NCI-H774 (cell line): ENCODE measurements at places on chromosomes 5 and 9.

GRCh38 chr9:89664896-89665329 lies 60.1 kb downstream of the GADD45G start:
- peak; percentile 84 for DNase-seq

DNA sequence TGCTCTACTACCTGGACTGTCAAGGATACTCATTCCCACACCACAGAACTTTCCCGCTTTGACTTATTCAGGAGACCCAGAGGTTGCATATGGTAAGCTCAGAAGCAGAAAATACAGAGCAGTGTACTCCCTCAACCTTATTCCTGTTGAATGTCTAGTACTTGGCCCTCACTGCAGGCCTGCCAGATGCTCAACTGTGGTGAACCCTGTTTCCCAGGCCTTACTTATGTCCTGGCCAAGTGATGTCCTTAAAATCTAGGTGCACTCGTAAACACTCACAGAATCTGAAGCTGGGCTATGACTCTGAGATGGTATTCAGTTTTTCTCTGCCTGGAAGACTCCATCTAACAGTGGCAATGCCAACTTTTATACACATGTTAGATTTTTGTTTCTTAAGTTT lies 21.0 kb downstream of the DIAPH1 start:
- no peak for DNase-seq

DNA sequence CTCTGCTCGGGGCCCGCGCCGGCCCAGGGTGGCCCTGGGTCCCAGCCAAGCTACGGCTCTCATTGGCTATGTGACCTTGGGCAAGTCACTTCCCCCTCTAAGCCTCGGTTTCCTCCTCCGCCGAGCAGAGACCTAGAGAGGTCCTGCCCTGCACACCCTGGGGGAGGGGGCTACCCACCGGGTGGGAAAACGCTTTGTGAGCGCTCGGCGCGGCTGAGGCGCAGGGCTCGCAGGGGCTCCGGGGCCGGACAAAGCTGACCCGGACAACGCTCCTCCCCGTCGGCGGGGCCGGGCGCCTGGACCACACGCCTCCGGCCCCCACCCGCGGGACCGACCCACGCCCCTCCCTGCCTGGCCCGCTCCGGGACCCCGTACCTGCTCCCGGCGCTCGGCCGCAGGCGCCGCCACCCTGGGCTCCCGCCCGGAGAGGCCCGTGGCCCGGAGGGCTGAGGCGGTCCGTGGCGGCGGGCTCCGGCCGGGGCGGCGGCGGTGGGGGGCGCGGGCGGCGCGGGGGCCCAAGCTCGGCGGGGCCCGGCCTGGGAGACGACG lies 85.7 kb upstream of the MELK start:
- no peak for DNase-seq

GRCh38 chr5:14781106-14781505 lies 90.5 kb downstream of the ANKH start:
- DNase-seq = no peak

GRCh38 chr5:14110196-14110595 lies 32.9 kb upstream of the TRIO start:
- DNase-seq = no peak

GRCh38 chr5:133113331-133114061 lies 61.7 kb downstream of the HSPA4 start:
- no peak for DNase-seq

- DNase-seq = no peak
Observed at GRCh38 chr9:20848490-20848889, 164.4 kb downstream of the FOCAD start.

GRCh38 chr9:2134391-2134790 lies 119.2 kb downstream of the SMARCA2 start:
- no peak for DNase-seq

DNA sequence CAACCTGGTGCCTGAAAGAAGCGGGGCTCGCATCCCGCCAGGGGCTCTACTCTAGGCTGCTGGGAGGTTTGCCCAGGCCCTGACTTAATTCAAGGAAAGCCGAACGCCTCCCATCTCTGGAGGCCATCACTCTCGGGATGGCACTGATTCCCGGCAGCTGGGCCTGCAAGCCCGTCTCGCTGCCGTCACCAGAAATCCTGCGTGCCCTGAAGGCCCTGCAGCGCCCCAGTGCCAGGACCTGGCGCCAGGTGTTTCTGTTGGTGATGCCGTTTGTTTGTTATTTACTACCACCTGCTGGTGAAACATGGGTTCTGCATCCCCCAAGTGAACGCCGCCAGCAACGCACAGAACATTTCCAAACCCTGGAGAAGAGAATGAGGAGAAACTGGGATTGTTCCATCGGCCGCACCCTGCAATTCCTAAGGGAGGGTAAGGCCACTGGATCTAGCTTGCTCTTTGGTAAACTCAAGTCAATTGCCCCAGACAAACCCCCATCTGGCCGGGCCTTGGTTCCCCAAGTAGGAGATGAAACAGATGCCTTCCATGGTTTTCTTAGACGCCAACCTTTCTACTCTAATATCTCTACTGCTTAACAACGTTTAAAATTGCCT lies 77.9 kb downstream of the AK8 start:
- DNase-seq = peak; percentile 83

DNA sequence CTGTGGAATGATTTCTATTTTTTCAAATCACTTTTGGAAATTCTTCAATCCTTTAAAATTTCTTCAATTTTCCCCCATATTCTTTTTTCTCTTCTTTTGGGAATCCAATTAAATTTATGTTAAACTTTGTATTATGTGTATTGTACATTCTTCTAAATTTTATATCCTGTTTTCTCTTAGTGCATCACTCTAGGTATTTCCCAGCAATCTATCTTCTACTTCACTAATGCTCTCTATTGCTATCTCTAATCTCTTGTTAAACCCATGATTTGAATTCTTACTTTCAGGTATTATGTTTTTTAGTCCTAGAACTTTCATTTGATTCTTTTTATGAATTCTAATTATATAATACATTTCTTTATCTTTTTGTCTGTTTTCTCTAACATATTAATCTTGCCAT lies 23.4 kb upstream of the SLC24A2 start:
- no peak for DNase-seq

GRCh38 chr5:132260714-132261551 lies 3.4 kb downstream of the PDLIM4 start:
- no peak for DNase-seq
